Stimulated activated CD4-positive, alpha-beta T cell treated with anti-CD3 and anti-CD28 coated beads, Interleukin-1b, Interleukin-23, amount 100 ng/mL, for 1 hour (primary cell): ENCODE measurements at places on chromosomes 1 and 21.

DNA sequence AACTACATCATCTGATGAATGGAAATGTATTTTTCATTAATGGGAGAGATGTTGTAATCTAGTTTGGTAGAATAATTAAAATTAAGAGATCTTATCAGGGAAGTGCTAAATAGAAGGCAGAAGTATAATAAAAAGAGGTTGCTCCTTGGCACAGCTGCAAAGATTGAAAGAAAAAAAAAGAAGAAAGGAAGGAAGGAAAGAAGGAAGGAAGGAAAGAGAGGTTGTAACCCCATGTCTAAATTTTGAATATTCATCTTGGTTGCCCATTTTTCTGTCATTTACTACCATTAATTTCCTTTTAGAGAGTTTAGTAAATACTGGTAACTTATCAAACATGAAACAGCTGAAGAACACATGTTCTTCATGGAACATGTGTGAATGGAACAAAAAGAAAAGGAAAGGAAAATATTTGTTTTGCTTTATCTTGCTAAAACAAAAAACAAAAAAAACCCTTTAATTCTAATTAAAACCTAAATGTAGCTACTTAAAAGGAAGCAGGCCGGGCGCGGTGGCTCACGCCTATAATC is 10.5 kb upstream of the MDM4 start:
- no peak for DNase-seq

DNA sequence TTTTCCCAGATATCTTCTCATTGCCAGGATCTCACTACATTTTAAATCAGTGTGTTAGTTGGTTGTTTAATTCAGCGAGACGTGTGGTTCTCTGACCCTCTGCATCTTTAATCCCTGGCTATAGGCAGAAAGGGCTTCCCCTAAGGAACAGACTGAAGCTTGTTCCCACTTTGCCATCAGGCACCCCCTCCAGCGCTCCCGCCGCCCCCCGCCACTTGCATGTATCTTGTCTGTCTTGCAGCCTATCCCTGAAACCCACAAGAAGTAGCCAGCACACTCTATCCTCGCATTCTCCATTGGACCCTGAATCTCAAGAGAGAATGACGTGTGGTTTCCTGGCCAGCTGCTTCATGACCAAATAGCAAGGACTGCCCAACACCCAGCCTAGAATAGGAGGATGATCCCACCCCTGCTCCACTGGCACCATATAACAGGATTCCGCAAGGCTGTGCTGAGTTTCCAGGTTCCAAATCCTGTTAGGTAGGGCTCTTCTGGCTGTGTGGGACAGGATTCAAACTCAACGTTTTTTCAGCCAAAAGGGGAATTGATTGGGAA is 7.8 kb downstream of the CLDN19 start:
- DNase-seq = no peak

- DNase-seq = no peak
Observed at GRCh38 chr1:210129092-210129491, 103.5 kb upstream of the SERTAD4 start.

DNA sequence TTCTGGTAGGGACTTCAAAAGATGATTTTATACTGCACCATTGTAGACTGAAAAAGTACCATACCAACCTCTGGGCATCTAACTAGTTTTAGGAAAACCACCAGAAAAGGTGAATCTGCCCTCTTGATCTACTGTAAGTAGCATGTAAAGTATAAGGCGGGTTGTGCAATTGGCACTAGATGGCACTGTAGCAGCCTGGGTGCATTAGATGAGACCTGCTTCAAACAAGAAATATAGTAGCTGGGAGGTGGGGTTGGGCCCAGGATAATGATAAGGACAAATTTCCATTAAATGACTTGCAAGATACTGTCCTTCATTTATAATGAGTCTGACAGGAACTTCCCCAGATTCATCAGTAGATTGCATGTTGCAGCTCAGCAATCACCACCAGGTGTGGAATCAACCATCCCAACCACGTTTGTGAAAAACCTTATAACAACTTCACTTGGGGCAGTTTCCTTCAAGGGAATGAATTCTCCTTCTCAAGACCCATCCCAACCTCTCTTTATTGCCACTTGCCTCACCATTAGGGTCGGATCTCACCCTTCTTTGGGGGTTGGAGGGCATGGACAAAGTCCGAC is 37.3 kb upstream of the IL10 start:
- DNase-seq = no peak
